ENCODE measurements at places on chromosomes 11 and 22.

DNA sequence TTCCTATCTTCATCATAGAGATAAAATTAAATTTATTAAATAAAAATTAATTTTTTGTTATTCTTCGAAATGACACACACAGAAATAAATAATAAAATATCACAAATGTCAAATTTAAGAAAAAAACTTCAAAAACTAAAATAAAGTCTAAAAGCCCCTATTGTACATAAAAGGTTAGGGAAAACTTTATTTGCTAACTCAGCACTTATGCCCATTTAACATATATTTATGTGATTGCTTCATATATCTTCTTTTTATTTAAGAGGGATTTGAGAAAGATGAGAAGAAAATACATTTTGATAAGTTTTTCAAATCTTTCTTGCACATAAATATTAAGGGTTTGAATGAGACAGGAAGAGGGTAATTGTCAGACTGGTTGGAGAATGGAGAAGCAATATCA, 2350.4 kb upstream of the RAG2 start:
- no peak for DNase-seq

DNA sequence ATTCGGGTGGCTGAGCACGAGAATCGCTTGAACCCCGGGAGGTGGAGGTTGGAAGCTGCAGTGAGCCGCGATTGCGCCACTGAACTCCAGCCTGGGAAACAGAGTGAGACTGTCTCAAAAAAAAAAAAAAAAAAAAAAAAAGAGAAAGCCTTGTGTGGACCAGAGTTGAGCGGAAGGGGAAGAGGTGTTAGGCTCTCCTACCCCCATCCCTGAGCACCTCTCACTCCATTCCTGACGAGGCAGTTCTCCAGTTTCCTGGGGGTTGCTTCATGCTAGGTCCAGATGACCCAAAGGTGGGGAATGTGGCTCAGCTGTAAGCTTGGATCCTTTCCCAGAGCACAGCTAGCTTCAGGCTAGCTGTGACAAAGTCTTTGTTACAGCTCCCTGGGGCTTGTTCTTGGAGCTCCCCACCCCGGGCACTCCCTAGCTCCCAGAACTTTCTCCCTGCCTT, 8.8 kb upstream of the DNAL4 start:
- DNase-seq = no peak

GRCh38 chr22:22076932-22077703, 94.5 kb upstream of the TOP3B start:
- peak; percentile 16 for DNase-seq

GRCh38 chr11:87255589-87255988, 217.9 kb downstream of the TMEM135 start:
- DNase-seq = peak; percentile 21

GRCh38 chr11:111635706-111636045, 33.4 kb downstream of the SIK2 start:
- no peak for DNase-seq

- peak; percentile 62 for DNase-seq
These were observed 12.8 kb downstream of the ARRB1 start for GRCh38 chr11:75338516-75339208.

- no peak for DNase-seq
These were observed 1353.3 kb downstream of the FAM181B start for GRCh38 chr11:81380395-81380794.

GRCh38 chr22:36764641-36765040, 11.3 kb downstream of the IFT27 start:
- no peak for DNase-seq

DNA sequence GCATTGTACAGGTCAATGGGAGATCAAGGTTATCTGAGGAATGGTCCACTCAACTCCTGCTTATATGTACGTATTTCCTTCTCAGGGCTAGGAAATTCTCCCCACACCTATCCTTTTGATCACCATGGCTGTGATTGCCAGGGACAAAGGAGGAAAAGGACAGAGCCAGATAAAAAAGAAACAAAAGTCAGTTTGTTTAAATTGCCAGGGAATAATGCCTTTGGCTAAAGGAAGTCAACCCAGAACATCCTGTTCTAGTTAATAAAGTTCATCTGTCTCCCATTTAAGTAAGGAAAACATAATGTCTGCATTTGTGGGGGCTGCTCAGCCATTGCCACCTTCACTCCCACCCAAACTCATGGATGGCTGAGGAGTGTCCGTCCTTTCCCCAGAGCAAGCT, 124.7 kb downstream of the ME3 start:
- DNase-seq = no peak

GRCh38 chr11:70456921-70457532, 58.7 kb downstream of the CTTN start:
- DNase-seq = peak; percentile 40

DNA sequence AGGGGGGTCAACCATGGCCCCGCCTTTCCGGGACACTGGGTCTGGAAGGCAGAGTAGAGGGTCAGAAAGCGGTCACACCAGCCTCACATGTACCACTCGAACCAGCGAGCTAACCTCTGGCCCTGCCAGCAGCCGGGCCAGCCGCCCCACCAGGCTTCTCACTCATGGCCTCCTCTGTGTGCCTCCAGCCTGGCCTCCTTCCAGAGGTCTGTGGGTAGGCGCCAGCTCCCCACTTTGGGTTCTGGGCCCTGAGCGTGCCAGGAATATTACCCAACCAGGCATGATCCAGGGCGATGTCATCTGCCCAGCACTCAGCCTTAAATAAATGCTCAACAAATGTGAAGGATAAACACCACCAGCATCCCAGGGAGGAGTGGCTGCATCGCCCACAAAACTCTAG, 5.8 kb downstream of the SCUBE1 start:
- DNase-seq = no peak

DNA sequence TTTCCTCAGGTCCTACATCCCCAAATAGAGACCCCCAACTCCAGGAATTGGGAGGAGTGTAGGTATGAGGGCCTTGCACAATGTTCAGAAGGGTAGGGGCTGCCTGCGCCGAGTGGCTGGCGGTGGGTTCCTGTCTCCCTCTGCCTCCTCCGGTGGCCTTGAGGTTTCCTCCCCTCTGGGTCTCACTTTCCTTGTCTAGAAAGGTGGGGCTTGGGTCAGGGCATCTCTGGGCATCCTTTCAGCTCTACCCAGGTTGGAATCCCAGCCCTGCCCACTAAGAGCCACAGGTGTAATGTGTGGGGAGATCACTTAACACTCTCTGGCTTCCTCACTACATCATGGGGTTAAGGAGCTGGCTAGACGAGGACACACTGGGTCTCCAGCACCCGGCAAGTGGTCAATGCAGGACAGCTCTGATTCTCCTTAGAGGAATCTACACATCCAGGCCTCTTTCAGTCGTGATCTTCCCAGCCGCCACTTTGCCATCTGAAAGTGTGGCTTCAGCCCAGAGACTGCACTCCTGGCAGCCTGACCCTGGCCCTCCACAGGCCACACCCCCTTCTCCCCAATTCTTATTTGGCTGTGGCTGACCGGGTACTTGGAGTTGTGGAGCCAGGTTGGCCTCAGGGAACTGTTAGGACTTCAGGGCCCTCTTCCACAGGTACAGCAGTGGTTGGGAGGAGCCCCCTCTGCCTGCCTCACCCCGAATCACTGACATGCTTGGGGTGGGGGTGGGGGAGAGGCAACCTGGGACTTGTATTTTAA, 22.1 kb downstream of the PRDM11 start:
- no peak for DNase-seq

DNA sequence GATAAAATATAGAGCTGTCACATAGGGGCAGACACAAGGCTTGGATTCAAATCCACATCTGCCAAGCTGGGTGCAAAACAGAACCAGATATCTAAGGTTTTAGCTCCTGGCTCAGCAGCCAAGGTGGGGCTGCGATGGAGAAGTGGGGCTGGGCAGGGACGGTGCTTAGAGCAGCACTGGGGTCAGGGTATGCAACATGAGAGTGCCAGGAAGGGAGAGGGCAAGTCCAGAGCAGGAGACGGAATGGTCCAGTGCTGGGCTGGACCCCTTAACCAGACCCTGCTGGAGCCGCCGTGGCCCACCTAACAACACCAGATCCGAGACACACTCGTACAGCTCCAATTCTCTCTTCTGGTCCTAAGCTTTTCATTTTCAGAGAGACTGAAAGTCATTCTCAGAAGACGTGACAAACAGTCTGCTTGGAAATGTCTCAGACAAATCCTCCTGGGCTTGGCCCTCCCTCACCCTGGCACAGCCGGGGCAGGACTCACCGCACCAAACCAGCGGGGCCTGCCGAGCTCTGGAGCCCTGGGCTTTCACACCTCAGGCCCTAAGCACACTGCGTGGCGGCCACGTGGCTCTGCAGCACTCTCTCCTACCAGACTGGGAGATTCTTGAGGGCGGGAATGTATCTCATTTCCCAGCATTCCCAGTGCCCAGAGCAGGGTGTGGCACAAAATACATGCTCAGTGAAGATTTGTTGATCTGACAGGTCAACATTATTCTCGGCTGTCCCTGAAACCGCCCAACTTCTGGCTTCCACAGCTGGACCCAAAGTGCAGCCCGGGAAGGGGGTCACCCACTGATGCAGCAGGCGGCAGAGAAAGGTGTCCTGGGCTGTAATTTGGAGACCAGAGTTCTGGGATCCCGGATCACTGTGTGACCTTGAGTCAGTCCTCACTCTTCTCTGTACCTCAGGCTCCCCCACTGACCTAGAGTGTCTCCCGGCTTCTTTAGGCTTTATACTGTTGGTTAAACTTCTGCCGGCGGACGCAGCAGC, 11.6 kb downstream of the LRRC32 start:
- DNase-seq = no peak

DNA sequence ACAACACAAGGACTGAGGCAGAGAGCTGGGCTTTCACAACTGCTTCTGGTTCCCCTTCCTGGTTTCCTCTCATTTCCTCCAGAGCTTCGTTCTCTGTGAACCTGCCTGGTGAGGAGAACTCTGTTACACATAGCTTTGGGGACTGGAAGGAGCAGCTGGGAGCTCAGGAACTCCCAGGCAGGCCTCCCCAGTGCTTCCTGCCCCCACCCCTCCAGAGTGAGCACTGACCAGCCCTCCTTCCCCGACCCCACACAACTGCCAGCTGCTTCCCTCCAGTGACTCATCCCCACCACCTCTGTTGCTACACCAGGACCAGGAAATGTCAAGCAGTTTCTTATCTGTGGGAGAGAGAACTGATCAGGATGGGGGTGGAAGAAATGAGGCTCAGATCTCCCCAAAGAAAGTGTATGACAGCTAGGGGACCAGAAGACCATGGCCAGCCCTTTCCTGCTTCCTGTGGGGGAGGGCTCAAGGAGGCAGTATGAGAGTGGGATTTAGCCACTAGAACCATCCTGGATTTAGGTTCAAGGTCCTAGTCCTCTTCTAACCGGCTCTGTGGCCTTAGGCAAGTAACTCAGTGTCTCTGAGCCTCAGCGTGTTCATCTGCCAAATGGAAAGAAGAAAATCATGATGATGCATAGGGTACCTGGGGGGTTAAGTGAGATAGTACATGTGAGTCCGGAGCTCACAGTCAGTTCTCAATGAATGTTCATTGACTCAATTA, 4.5 kb upstream of the TP53I11 start:
- DNase-seq = peak; percentile 97

DNA sequence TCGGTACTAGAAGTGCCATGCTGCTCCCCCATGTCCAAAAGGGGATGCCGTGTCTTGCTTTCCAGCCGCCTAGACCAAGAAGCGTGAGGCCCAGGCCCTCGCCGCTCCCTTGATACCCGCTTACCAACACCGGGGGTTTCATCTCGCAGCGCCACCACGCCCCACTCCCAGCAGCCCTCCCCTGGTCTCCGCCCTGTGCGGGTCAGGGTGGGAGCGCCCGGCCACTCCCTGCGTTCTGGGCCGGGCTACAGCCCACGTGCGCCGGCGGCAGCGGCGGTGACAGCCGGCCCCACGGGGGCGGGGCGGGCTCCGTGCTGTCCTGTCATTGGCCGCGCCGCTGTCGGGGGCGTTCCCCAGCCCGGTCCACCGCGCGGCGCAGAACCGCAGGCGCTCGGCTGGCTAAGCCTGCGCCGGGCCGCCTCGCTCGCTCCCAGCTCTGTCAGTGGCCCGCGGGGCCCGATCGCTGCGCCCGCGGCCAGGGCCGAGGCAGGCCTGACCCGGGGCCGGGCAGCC, at the start of gene MICAL2:
Gene MICAL2 (plus strand): TSS at position 390 of the 513 bp plus-strand sequence. CDS start 51,566 bp downstream, outside the sequence.
- peak; percentile 91 for DNase-seq

DNA sequence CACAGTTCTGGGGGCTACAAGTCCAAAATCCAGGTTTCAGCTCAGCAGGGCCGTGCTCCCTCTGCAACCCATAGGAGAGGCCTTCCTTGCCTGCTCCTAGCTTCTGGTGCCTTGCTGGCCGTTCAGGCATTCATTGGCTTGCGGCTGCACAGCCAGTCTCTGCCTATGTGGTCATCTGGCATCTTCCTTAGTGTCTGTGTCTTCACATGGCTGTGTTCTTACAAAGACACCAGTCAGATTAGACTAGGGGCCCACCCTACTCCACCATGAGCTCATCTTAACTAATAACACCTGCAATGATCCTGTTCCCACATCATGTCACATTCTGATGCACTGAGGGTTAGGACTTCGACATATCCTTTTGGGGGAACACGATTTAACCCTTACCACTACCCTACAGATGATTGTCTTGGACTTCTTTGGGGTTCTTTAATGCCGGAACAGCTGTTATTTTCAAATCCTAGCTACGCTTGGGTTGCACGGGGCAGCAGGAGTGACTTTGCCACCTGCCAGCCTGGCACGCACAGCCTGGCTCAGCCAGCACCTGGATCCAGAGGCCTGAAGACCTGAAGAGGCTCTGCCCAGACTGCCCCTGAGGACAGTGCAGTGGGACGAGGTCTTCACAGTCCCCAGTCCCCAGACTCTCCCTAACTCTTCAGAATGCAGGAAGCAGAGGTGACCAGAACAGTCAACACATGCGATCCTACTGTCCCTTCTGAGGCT, 7.7 kb upstream of the NEAT1 start:
- no peak for DNase-seq

- no peak for DNase-seq
These were observed 15.6 kb downstream of the SMC1B start for GRCh38 chr22:45397806-45398205.

DNA sequence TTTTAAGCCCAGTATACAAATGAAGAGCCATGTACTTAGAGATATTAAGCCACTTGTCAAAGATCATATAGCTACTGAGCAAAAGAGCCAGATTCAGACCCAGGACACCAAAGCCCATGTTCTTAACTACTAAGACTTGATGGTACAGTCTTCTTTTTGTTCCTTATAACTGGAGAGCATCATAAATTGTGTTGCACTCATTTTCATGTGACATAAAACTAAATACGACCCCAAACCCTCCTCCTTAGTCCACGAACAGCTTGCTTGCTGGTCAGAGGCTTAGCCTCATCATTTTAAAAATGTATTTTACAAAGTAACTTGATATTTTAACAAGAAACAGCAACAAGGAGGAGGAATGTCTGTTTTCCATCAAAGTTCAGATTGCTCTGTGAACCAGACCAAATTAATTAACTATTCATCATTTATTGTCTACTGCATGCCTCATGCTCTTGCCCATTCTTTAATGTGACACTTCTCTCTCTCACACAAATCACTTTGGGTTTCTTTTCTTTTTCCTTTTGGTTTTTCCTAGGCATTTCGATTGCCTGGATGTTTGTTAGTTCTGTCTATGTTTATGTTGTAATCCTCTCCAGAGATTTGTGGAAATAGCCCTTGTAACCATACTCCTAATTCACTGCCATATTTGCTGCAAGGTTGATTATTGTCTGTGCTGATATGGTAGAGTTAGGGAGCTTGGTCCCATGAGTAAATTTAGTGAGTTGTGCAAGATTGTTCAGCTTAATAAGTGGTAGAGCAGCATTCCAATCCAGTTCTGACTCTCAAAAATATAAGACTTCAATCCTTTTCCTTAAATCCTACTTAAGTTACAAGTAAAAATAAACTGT, 8.4 kb upstream of the ARHGAP20 start:
- DNase-seq = no peak

GRCh38 chr11:124763156-124763947, 1.3 kb upstream of the ESAM start:
- peak; percentile 76 for DNase-seq

GRCh38 chr11:9267680-9268079, 2.5 kb upstream of the DENND5A start:
- no peak for DNase-seq

Measured in NB4 (cell line).